Mesenteric fat pad (tissue), 1 donor: ENCODE measurements at places on chromosomes 7 and 10.
A peak's percentile ranks its signal among the peaks of the same experiment; 100 is the strongest.

DNA sequence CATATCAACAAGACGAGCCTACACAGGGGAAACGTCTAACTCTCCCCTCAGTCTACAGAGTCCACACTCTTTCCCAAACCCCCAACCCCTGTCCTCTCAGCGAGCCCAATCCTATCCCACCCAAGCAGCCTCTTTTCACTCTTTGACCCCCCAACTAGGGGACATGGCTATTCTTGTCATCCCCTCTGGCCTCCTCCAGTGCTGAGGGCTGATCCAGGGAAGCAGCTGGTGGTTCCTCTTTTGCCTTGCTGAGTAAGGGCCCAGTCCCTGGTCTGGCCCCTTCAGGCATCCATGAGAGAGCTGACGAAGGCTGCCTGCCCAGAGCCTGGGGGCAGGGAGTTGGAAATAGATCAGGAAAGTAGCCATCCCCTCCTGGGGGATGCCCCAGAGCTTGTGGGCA, 6.4 kb downstream of the NOBOX start:
- peak; percentile 62 for DNase-seq

DNA sequence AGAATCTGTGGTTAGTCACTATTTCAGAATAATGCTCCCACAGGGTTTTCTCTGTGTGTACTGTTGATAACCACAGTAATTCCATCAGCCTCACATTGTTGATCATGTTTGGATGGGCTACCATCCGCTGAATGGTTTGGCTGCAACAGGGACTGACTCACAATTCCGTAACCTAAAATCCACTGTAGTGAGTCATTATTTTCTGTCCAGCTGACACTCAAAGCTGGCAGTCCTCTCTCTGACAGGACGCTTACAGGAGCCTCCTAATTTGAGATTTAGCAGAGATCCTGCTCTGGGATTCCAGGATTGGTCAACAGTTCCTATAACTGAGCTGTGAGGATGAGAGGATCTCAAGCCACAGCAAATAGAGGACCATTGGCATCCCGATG, 32.7 kb downstream of the VWA2 start:
- peak; percentile 41 for DNase-seq

- DNase-seq: no peak
These were observed 19.3 kb downstream of the AP5Z1 start for GRCh38 chr7:4794591-4795350.

DNA sequence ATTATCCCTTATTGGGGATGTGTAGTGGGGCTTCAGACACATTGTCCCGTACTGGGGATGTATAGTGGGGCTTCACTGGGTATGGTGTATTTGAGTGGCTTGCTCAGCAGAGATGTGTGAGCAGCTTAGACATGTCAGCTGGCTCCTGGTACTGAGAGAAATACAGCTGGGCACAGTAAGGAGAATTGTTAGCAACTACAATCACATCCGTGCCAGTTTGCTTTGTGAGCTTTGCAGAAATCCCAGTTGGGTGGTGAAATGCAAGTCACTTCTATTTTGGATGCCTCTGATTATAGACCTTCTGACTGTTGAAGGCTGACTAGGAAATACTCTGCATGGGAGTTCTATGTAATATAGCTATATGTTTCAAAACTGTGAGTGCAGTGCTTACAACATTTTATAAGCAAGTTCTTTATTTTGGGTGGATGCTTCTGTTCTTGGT, 10.8 kb downstream of the CCNY start:
- DNase-seq: no peak

DNA sequence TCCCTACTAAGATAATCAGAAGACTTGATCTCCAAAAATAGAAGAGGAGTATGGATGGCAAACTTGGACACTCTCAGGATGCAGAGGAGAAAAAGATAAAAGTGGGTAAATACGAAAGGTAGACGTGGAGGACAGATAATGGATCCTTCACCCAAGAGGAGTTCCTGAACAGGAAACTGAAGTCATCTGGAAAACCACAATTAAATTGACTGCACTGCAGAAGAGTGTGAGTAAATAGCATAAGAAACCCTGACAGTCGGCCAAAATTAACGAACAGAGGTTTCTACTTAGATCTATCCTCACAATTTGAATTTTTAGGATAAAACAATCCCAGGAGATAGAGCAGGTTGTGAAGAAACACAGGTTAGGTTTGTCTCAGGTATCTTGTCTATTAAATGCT, 70.5 kb downstream of the SDK1 start:
- no peak for DNase-seq

DNA sequence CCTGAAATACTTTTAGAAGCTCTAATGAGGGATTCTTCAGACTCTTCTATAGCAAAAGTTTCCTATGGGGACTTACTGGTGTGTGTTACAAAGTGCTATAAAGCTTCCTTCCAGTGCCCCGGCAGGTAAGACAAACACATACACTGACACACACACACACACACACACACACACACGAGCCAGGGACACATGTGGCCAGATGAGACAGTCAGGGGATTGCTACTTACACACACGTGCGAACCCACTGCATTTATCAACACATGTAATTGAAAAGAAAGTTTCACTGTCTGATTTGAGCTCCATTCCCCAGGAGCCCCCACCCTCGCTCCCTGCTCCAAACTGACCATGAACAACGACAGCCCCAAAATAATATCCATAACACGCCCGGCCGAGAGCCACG, 119.8 kb downstream of the PRPF18 start:
- DNase-seq: no peak
